Aorta (tissue), 5 donors: ENCODE measurements at places on chromosomes 3 and 15.

DNA sequence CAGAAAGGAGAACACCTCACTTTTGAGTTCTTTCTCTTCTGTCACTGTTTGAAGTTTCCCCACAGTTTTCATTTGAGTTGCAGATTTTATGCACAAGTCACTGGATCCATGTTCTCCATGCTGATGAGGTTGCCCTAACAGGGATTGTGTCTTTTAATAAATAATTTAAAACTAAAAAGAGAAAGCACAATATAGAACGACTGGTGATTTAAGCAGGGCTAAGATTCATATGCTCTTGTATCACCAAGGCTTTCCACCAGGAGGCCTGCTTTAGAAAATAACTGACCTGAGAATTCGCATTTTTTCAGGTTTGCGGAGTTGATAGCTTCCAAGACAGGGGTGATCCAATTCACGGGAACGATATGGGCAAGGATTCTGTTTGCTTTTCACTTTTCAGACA lies 252.0 kb upstream of the VEPH1 start:
- no peak for DNase-seq

- DNase-seq: no peak
These were observed 246.5 kb downstream of the LRRN1 start for GRCh38 chr3:4045756-4046155.

DNA sequence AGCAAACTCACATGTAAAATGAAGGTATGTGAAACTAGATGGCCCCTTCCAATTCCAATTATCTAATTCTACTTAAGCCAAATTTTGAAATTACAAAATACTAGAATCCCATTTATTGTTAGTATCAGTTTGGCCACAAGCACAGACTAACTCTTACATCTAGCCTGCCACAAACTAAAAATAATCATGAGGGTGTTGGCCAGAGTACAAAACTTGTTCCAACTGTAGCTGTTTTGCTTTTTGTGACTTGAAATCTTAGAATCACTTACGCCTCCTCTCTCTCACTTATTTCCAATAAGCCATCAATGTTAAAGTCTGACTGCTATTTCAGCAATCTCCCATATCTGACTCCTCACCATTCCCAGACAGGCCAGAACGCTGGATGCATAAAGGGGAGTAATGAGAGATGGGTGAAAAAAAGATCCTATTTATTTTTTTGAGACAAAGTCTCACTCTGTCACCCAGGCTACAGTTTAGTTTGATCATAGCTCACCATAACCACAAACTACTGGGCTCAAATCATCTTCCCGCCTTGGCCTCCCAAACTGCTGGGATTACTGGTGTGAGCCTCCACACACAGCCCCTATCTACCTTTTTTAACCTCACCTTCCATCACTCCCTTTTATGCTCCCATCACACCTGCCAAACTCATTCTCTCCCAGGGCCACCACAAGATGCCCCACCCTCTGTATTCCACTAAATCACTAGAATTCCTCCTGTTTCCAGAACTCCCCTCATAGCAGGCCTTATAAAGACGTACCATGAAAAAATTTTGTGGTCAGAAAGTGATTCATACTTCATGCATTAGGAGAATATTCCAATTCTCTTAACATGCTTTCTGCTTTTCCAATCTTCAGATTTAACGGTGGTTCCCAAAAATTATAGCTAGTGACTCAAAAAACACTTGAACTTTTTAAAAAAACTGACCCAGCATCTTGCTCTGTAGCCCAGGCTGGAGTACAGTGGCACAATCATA lies 36.5 kb downstream of the ATOSA start:
- no peak for DNase-seq

- no peak for DNase-seq
These were observed 70.2 kb upstream of the GADL1 start for GRCh38 chr3:30964612-30965011.

DNA sequence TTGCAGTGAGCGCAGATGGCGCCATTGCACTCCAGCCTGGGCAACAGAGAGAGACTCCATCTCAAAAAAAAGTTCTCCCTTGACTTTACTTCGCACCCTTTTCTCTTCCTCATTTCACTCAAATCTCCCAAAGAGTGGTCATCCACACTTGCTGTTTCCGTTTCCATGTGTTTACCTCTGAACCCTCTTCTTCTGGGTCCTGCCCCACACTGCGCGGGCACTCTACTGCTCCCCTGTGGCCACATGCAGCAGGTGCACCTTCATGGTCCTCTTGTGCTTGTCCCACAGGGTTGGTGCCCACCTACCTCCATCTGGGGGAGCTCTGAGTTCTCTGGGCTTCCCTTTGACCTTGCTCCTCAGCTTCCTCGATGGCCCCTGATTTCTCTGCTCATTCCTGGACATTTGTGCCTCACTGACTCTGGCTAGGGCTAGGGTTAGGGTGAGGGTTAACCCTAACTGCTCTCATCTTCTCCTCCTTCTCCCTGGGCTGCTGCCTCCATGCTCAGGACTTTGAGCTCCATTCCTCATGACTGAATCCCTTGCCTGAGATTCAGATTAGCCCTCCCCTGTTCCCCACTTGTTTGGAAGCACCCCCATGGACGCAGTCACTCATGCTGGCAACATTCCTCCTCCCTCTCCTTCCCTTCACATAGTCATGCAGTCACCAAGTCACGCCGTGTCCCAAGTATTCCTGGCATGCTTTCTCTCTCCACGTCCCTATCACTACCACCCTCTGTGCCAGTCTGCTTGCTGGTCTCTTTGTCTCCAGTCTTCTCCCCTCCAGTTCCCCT lies 26.6 kb upstream of the KY start:
- no peak for DNase-seq

DNA sequence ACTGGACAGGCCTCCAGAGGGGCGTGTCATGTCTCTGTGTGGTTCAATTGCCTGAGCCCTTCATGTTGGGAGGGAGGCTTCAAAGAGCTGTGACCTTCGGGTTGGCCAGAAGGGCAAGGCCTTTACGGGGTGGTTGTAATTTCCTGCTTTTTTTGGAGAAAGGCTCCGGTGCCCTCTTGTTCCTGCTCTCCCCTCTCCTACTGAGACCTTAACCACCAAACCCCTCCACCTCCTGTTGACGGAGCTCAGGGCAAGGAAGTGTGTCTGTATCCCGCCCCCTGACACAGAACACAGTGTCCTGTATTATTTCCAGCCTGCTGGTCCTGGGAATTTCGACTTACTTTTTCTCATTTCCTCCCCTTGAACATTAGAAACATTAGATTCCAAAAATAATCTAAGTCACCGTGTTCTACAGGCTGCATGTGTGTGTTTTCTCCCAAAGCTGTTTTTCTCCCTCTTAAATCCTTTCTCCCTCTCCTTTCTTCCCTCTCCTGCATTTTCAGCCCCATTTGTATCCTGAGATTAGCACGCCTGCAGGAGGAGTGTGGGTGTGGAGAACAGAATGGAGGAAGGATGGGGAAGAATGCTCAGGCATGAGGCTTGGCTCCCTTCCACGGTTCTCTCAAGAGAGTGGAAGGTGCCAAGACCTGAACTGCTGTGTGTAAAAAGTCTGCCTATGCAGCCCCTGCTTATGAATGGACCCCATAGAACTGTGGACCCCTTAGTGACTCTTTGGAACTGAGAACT lies 285.4 kb upstream of the ROPN1 start:
- peak; percentile 62 for DNase-seq

DNA sequence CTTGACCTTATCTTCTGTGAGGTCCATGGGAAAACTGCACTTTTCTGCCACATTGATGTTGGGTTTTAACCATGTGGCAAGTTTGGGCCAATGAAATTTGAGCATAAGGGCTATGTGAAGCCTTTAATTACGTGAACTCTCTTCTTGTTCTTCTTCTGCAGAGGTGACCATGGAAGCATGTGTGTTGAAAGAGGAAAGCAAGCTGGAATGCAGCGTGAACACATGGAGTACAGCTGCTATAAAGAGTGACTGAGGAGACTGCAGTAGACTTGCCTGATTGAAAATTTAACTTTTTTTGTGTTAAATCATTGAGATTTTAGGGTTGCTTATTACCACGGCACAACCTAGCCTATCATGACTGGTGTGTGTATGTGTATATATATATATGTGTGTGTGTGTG lies 347.3 kb downstream of the ZIC1 start:
- DNase-seq: no peak

DNA sequence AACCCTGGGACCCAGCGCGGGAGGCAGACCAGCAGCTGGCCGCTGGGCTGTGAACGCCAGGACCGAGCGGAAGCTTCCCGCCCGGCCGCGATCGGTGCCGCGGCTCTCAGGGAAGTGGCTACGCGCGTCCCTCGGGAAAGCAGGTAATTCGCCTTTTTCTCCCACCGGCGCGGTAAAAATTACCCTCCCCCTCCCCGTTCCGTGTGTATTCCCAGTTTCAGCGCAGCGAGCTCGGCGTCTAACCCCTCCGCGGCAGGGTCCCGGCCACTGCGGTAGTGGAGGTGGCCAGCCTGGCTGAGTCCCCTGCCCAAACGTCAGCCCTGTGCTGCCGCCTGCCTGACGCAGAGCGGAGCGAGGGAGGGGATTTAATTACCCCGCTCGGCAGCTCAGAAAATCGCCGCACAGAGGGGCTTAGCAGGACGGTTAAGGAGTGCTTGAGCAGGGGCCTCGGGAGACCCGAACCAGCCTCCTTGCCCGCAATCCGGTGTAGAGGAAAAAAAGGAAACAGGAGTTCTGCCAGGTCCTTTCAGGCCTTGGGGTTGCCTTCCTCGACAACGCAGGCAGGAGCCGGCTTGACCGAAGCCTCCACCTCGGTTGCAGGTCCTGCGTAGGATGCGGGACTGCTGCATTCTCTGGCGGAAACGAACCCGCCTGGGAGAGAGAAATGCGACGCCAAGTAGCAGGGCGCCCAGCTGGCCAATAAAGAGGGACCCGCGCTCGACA lies 2.9 kb downstream of the GATA2 start:
- peak; percentile 78 for DNase-seq

- DNase-seq: no peak
These were observed 515.3 kb downstream of the EPHB1 start for GRCh38 chr3:135310317-135310716.

DNA sequence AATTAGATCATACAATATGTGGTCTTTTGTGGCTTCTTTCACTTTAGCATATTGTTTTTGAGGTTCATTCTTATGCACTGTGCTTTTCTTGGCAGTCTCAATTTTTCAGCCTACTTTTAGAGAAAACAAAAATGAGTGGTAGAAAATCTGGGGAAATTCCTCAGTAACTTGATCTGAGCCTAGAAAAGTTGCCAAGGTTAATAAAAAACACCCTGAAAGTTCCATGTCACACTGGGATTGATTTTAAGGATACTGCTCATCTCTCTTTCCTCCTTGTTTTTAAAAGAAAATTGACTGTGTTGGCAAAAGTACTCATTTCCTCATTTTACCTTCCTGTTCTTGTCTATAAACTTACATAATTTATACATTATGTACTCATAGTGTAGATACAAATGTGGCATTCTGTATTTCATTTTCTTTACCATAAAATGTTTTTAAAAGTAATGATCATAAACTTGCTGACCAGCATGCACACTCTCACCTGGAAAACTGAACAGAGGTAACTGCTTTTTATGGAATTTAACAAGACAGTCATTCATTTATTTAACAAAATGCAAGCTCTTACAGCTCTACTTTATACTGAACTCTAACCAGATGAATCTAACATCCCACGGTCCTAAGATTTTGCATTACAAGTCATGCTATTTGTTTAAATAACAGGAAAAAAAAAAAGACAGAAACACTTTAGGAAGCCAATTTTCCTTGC lies 28.6 kb upstream of the SH3BP5 start:
- no peak for DNase-seq

GRCh38 chr3:45679805-45680204 lies 9.4 kb upstream of the SACM1L start:
- DNase-seq: no peak

DNA sequence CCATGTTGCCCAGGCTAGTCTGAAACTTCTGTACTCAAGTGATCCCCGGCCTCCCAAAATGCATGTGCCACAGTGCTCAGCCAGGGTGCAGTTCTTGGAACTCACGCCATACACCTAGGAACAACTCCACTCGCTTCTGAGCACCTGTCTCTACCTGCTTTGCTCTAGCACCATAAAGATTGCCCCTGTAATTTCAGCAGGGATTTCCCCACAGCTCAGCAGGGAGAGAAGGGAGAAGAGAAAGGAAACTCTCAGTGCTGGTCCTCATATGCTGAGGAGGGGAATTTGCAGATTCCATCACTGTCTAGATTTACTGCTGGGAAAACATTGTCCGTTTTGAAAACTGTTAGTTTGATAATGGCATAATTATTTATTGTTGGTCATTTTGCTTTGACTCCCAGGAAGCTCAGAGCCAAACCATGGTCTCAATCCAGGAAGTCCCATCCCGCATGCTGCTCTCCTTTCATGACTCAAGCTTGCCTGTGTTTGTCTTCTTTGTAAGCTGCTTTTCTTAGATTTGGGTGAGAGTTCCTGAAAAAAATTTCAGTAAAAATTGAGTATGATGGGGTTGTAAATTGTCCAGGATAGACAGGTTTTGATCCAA lies 24.2 kb downstream of the TRIM71 start:
- no peak for DNase-seq

- DNase-seq: no peak
These were observed 45.5 kb upstream of the SLC6A11 start for GRCh38 chr3:10770547-10770946.

GRCh38 chr3:141915016-141915415 lies 38.6 kb downstream of the ATP1B3 start:
- DNase-seq: no peak

DNA sequence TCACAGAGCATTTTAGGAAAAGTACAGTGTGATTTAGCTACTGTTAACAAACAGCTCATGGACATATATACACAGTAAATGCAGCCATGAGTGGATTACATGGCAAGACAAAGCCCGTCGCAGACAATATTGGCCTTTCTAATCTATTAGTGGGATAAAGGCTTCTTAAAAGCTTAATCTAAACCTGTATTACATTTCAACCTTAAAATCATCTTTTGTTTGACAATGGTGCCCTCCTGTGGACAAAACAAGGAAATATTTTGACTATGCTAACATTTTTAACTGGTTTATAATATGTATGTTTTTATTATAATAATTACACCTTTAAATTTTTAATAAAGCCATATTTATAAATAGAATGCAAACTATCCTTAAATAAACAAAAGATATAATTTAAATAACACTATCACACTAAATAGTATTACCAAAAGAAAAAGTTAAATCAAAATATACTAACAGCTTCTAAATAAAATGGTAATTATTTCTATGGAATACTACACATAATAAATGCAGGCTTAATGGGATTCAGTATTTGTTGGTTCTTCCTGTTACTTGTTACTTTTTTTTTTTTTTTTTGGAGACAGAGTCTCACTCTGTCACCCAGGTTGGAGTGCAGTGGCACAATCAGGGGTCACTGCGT lies 38.6 kb downstream of the TAFA4 start:
- no peak for DNase-seq

DNA sequence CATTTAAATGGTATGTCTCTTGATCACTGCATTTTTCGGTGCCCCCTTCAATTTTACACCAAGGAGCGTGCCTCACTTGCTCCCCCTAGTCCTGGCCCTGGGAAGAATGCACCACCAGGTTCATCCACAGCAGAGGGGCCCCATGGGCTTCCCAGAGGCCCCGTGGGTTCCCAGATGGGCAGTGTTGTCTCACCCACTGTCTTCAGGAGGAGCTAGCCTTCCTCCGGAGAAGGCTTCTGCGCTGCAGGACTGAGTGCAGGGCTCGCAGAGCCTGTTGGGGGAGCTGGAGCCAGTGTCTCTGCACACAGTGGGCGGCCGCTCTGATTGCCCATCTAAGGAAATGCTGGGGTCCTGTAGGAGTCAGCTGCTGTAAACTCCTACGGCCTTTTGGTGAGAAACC lies 45.9 kb downstream of the POLR2M start:
- no peak for DNase-seq

GRCh38 chr3:37500518-37500917 lies 326.1 kb upstream of the LRRFIP2 start:
- DNase-seq: no peak

- no peak for DNase-seq
These were observed 88.8 kb downstream of the HES1 start for GRCh38 chr3:194224471-194225417.
